ENCODE measurements at places on chromosomes 2 and 18. TPM values are rescaled to one million over a fixed set of nuclear protein-coding genes. Genes with fewer than 3 reads are reported as not detected.

- no peak overlapping the region for H3K27ac ChIP-seq
- no peak for DNase-seq
- H3K4me1 ChIP-seq, result no peaks in the 10 kb centered on the region
- H3K36me3 ChIP-seq, result no peaks in the 10 kb centered on the region
- no peaks in the 10 kb centered on the region for H3K27me3 ChIP-seq
These were observed 56.2 kb downstream of the SGPP2 start for GRCh38 chr2:222480497-222480896.

- H3K4me1 ChIP-seq, result no peaks in the 10 kb centered on the region
- peak; percentile 15 for DNase-seq
- no peaks in the 10 kb centered on the region for H3K36me3 ChIP-seq
- H3K27ac ChIP-seq, result no peak overlapping the region
- H3K27me3 ChIP-seq, result no peaks in the 10 kb centered on the region
- no peak overlapping the region for H3K4me3 ChIP-seq
These were observed 91.9 kb upstream of the OTOS start for GRCh38 chr2:240232264-240232915.

GRCh38 chr18:75244351-75245313 lies 34.0 kb downstream of the TSHZ1 start:
- DNase-seq, result no peak
- H3K27ac ChIP-seq, result no peak overlapping the region
- no peaks in the 10 kb centered on the region for H3K36me3 ChIP-seq
- H3K27me3 ChIP-seq, result no peaks in the 10 kb centered on the region

DNA sequence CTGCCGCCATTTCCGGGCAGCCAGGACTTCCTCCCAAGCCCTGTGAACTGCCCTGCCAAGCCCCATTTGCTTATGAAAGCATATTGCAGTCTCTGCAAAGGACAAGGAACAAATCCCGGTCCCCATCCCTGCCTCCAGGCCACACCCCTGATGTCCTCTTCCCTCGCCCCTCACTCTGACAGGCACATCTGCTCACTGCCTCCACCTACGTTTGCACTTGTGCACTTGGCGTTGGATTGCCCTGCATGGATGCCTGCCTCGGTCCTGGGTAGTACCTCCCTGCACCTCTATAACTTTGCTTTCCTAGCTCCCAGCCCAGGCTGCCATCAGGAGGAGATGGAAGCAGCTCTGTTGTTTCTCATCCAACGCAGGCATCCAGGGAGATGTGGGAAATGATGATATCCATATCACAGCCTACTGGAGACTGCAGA lies 19.6 kb upstream of the RPL31 start:
- no peaks in the 10 kb centered on the region for H3K27me3 ChIP-seq
- no peak overlapping the region for H3K27ac ChIP-seq
- H3K4me1 ChIP-seq, result no peaks in the 10 kb centered on the region
- no peaks in the 10 kb centered on the region for H3K36me3 ChIP-seq
- DNase-seq, result no peak
- no peak overlapping the region for H3K4me3 ChIP-seq

Gene TMEM214
- total RNA-seq, result 76.6 TPM

DNA sequence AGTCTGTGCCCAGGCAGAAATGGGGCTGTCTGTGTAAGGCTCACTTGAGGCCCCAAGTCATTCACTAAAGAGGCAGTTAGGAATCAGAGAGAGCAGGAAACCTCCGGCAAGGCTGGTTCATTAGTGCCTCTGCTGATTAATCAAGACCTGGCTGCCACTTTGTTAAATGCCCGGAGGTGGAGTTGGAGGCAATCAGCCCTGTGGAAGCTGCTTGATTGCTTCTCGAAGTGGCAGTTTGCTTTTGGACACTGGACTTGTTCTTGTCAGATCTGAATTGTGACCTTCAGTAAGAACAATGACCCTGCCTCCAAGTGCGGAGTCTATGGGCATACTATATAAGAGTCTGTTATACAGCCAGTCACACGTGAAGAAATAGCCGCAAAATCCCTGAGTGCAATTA lies 183.9 kb upstream of the LINC00305 start:
- no peaks in the 10 kb centered on the region for H3K36me3 ChIP-seq
- no peak for DNase-seq
- no peak overlapping the region for H3K27ac ChIP-seq

Gene HOXD4
- 3.6 TPM for total RNA-seq

- no peaks in the 10 kb centered on the region for H3K4me1 ChIP-seq
- H3K27me3 ChIP-seq, result no peaks in the 10 kb centered on the region
- no peak overlapping the region for H3K27ac ChIP-seq
- H3K4me3 ChIP-seq, result no peak overlapping the region
These were observed 59.4 kb downstream of the PDE1A start for GRCh38 chr2:182367401-182367800.

- no peak overlapping the region for H3K27ac ChIP-seq
- H3K36me3 ChIP-seq, result no peaks in the 10 kb centered on the region
- no peak for DNase-seq
- H3K27me3 ChIP-seq, result no peaks in the 10 kb centered on the region
These were observed 22.8 kb downstream of the GULP1 start for GRCh38 chr2:188314314-188315054.

GRCh38 chr2:24822049-24822706 lies 29.0 kb downstream of the CENPO start:
- no peak overlapping the region for H3K4me3 ChIP-seq
- no peaks in the 10 kb centered on the region for H3K27me3 ChIP-seq
- H3K4me1 ChIP-seq, result no peaks in the 10 kb centered on the region

DNA sequence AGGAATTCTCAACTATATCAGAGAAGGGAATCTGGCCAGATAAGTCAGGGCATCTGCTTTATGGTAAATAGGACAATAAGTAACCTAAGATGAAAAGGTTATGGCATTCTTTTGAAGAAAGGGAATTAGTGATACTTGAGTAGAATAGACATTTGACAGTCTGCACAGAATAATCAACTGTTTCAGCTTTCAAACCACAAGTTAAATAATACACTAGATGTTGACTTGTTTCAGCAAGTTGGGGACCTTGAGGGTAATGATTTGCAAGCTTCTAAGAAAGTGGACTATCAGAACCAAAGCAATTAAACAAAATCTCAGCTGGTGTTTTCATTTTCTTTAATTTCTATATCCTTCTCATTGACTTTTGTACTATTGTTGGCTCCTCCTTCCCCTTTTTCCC lies 54.5 kb downstream of the SLC39A10 start:
- no peak overlapping the region for H3K4me3 ChIP-seq
- no peaks in the 10 kb centered on the region for H3K4me1 ChIP-seq
- H3K27ac ChIP-seq, result no peak overlapping the region
- no peaks in the 10 kb centered on the region for H3K27me3 ChIP-seq
- no peak for DNase-seq
- H3K36me3 ChIP-seq, result no peaks in the 10 kb centered on the region

- H3K27ac ChIP-seq, result no peak overlapping the region
- H3K36me3 ChIP-seq, result no peaks in the 10 kb centered on the region
- H3K4me3 ChIP-seq, result no peak overlapping the region
- no peaks in the 10 kb centered on the region for H3K27me3 ChIP-seq
These were observed 21.7 kb upstream of the EFHD1 start for GRCh38 chr2:232611559-232612218.

- no peaks in the 10 kb centered on the region for H3K27me3 ChIP-seq
- no peak for DNase-seq
- H3K4me1 ChIP-seq, result no peaks in the 10 kb centered on the region
These were observed 246.4 kb downstream of the PRKCE start for GRCh38 chr2:45897842-45898241.

GRCh38 chr2:68737711-68738110 lies 3.1 kb downstream of the ARHGAP25 start:
- peaks cover 6% of the 10 kb centered on the region for H3K4me1 ChIP-seq
- H3K4me3 ChIP-seq, result no peak overlapping the region
- peak overlapping the region; percentile 66 for H3K27ac ChIP-seq

- H3K4me3 ChIP-seq, result no peak overlapping the region
- H3K27ac ChIP-seq, result no peak overlapping the region
- no peaks in the 10 kb centered on the region for H3K27me3 ChIP-seq
- no peak for DNase-seq
- H3K4me1 ChIP-seq, result no peaks in the 10 kb centered on the region
These were observed 4.5 kb downstream of the GPR39 start for GRCh38 chr2:132420816-132421805.

All from colonic mucosa (tissue), 4 donors.